ENCODE measurements at places on chromosomes 11 and 22. TPM values are rescaled to one million over a fixed set of nuclear protein-coding genes. Genes with fewer than 3 reads are reported as not detected.

DNA sequence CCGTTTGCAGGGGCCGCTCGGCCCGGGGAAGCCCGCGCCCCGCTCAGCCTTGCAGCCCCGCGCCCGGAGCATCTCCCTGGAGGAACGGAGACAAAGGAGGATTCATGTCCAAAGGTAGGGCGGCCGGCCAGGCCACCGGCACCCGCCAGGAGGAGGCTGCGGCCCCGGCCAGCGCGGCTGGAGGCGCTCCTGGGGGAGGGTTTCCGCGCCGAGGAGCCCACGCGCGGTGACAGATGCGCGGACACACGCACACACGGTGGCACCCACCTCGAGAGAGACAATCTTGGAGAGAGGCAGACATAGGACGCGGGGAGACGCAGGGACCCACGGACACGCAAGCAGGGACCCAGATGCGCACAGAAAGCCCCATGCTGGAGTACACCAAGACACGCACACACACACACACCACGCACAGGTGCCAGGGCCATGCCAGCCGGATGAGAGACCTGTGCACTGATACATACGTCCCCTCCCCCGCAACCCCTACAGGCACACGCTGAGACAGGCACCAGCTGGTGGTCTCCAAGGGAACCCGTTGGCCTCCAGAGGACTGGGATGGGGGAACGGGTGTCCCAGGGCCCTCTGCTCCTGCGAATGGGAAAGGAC, 7.8 kb downstream of the SEPTIN3 start:
- DNase-seq: no peak

- DNase-seq: no peak
Observed at GRCh38 chr22:37792494-37792893, 15.2 kb upstream of the GCAT start.

- DNase-seq: no peak
Observed at GRCh38 chr11:31813391-31814175, 2.5 kb upstream of the PAX6 start.

DNA sequence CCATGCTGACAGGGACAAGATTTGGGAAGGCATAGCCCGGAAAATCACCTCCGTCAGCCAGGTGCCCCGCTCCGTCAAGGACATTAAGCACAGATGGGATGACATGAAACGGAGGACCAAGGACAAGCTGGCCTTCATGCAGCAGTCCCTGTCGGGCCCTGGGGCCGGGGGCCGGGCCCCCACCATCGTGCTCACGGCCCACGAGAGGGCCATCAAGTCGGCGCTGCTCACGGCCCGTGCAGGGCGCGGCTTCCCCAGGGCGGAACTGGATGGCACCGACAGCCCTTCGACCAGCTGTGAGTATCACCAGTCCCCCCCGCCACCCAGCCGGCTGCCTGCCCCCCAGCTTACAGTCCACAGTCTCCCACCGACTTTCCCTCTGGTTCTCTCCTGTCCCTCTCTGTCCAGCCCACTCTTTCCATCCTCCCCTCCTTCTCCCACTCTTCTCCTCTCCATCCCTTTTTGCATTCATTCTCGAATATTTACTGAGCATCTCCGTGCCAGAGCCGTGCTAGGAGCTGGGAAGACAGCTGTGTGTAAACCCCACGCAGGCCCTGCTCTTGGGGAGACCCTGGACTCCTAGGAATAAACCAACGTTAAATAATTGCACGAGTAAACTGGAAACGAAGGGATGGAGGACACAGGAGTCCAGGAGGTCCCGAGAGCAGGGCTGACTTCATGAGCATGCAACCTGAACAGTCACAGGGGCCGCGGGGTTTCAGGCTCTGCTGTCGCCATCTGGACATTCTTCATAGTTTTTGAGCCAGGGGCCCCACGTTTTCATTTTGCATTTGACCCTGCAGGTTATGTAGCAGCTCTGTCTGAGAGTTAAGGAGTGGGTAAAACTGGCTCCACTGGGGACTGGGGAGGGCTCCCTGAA, 62.8 kb downstream of the PRDM11 start:
- DNase-seq: no peak

DNA sequence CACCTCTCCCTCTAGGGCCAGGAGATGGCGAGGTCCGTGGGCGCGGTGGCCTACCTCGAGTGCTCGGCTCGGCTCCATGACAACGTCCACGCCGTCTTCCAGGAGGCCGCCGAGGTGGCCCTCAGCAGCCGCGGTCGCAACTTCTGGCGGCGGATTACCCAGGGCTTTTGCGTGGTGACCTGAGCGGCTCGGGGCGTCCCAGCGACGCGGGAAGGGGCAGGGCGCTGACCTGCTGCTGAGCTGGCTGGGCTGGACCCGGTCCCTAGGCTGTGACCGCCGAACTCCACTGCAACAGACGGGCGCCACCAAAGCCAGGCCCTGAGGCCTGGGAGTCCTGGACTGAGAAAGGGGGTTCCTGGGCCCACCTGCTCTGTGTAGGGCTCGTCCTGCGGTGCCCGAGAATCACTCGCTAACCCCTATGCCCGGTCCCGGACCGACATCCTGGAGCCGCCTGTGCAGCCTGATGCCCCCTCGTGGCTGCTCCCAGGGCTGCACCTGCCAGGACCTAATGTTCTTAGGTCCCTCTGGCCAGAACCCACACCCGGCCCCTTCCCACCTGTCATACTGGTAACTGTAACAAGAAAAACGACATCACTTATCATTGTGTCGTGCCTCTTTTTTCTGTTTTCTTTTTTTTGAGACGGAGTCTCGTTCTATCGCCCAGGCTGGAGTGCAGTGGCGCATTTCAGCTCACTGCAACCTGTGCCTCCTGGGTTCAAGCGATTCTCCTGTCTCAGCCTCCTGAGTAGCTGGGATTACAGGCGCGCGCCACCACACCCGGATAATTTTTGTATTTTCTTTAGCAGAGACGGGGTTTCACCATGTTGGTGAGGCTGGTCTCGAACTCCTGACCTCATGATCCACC, 15.0 kb downstream of the RHOD start:
- no peak for DNase-seq

- no peak for DNase-seq
Observed at GRCh38 chr11:23933721-23934120, 563.1 kb upstream of the LUZP2 start.

Gene APOBEC3H
- total RNA-seq: not detected

Gene CSF2RB
- total RNA-seq: 1.1 TPM

DNA sequence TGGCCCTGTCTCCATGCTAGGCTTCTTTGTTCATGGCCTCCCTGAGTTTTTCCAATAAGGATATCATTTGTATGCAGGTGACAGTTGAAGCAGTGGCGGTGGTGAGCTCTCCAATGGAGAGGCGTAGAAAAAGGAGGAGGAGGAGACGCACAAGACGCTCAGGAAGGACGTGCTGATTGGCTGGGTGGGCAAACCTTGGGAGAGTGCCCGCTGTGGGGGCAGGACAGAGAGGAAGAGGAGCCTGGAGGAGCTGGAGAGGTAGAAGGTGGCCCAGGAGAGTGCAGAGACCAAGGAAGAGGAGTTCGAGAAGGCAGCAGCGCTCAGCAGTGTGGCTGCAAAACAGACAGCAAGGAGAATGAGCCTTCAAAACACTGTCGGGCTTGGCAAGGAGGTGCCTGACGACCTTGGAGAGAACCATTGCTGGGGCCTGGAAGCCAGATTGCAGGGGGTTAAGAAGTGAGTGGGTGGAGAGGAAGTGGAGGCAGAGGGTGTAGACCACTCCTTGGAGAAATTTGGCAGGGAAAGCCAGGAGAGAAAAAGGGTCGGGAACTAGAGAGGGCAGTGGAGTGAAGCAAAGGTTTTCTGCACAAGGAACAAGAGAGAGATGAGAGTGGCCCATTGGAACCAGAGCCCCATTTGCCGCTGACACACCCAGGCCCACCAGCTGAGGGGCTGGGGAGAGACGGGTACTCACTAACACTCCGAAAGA, 7.5 kb downstream of the CLCF1 start:
- no peak for DNase-seq

- no peak for DNase-seq
Observed at GRCh38 chr11:94741022-94741679, 27.0 kb upstream of the AMOTL1 start.

DNA sequence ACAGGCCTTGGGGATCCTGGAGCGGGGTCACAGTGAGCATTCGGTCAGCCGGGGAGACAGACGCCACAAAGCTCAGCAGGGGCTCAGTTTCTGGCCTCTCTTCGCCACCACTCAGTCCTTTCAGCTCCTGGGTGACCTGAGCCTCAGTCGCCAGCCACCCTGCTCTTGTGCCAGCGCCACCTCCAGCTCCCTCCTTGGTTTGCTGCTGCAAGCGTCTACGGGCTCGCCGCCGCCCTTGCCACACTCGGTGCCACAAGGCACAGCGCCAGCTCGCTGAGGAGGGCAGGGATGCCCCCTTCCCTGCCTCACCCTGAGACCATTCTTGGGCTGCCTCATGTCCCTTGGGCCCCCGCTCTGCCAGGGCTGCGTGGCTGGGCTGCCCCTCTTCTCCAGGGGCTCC, 1.5 kb upstream of the EEF1G start:
- no peak for DNase-seq
